ENCODE measurements at places on chromosomes 2 and 18.
A peak's percentile ranks its signal among the peaks of the same experiment; 100 is the strongest.

DNA sequence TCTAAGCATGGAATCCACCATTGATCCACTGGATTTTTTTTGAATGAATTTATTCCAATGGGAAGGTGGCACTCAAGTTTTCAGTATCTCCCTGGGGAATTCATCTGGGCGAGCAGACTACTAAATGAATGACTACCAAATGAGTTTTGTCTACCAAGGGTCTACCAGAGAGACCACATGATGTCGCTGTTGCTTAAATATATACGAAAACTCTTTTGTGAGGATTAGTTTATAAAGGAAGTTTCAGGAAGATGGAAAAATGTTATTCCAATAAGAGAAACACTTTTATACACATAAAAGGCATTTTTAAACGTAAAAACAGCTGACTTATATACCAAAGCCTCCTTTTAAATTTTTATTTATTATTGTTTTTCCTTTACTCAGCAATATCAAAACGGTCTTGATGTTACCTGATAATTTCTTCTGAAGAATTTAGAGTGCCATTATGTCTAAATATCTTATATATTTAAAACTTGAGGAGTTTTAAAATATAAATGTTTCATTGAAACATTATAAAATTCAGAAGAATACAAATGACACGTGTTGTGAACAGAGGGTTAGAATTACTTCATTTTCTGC, 139.7 kb downstream of the HRH4 start:
- DNase-seq, result peak; percentile 9

DNA sequence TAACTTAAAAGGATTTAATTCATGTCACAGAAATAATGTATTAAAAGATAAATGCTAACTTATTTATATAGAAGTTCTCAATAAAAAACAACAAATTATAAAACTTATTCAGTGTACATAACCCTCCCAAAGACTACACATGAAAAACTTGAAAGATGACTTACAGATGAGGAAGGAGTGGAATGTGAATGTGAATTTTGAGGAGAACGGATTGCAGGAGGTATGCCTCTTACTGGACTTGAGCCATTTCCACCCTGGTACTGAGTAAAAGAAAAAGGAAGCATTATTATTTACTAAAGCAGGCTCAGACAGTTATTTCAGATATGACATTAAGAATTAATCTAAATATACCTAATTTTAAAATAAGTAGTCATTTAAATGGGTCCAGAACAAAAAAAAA, 104.4 kb downstream of the TLK1 start:
- no peak for DNase-seq

GRCh38 chr2:236718207-236718992, 148.8 kb downstream of the ACKR3 start:
- DNase-seq, result no peak

GRCh38 chr18:3615374-3615985, 165.5 kb downstream of the TGIF1 start:
- DNase-seq, result no peak

- DNase-seq, result no peak
These were observed 320.6 kb downstream of the GBX2 start for GRCh38 chr2:235847576-235847975.

DNA sequence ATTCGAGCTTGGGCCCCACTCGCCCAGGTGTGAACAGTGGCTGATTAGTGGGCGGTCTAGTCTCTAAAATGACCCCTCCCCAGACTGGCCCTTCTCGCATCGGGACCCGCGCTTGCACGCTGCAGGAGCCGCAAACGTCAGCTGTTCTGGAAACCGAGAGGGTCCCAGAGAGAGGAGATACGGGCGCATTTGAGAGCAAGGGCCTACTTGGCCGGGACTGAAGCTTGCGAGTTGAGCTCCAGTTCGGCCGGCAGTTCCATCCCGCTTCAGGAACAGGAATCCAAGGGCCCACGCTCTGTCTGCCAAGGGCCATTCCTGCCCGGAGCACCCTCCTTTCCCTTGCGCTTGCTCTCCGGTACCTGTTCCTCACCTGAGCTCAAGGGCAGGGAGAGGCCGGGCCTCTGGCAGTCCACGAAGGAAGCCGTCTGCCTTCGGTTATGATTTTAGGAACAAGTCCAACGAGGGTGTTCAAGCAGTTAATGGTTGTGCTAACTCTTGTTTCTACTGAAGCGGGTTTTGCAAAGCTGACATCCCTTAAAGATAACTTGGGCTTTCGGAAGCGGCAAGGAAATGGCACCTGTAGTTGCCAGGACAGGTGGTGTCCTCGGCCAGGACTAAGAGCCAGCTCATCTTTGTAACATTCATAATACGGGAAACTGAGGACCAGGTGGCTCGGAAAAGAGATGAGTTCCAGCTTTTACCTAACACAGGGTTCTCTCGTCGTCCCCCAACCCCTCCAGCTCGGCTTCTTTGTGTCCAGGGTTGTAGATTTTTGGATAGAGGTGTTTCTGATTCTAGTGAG, 3.9 kb upstream of the DLX1 start:
- no peak for DNase-seq

DNA sequence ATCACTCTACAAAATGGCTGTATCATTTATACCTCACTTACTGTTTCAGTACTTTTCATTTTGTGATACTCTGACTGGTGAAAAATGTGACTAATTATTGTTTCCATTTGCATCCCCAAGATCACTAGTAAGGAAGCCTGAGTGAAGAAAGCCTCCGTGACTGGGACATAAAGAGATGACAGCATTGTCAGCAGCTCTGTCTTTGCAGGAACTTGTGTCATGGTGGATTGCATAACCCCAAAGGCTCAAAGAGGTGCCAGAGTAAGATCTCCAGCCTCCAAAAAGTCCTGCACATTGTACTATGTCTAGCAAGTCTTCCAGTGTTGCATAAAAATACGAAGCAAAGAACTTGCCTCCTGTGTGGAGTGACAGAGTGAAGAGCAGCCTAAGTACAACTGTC, 187.5 kb upstream of the CRIM1 start:
- no peak for DNase-seq

DNA sequence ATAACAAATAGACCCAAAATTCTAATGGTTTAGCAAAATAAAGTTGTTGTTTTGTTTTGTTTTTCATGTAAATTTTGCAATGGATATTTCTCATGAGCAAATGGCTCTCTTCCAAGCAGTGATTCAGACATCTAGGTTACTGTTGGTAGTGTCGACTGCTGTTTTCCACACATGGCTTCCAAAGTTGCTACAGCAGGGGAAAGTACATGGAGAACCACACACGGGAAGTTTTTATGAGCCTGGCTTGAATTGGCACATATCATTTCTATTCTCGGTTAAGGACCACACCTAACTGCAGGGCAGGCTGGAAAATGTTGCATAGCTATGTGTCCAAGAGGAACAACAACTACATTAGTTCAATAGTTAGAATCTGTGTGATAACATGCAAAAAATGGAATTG, 262.1 kb downstream of the GALNT13 start:
- no peak for DNase-seq

- no peak for DNase-seq
These were observed 22.0 kb downstream of the MARCHF4 start for GRCh38 chr2:216350214-216350791.

- no peak for DNase-seq
These were observed 20.1 kb upstream of the IGFBP5 start for GRCh38 chr2:216715402-216715974.
